Head of caudate nucleus (tissue), 42 donors: ENCODE measurements at places on chromosomes 5 and 9.

- DNase-seq, result no peak
Observed at GRCh38 chr9:21028466-21028865, 3.0 kb downstream of the HACD4 start.

DNA sequence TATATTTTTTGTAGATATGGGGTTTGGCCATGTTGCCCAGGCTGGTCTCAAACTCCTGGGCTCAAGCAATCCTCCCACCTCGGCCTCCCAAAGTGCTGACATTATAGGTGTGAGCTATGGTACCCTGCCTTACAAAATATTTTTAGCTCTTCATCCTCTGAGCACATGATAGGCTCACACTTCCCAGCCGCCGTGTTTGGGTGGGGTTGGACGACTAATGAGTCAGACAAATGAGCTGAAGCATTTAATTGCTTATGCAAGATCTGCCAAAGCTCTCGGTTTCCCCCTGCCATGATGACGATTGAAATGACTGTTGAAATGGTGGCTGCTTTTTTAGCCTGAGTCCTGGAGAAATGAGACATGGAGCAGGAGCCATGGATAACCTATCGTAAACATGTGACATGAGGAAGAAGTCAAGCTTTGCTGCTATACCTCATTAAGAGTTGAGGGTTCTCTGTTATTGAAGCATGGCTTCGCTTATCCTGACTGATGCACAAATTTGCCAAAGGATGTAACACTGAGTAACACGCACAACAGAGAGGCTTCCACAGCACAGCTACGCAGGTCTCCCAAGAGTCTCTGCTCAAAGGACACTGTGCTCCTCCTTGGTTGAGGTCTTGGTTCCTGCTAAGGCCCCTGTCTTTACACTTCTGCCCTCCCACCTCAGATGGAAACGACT, 48.2 kb upstream of the GFPT2 start:
- no peak for DNase-seq

GRCh38 chr5:91541696-91542095, 158.6 kb upstream of the ARRDC3 start:
- no peak for DNase-seq

DNA sequence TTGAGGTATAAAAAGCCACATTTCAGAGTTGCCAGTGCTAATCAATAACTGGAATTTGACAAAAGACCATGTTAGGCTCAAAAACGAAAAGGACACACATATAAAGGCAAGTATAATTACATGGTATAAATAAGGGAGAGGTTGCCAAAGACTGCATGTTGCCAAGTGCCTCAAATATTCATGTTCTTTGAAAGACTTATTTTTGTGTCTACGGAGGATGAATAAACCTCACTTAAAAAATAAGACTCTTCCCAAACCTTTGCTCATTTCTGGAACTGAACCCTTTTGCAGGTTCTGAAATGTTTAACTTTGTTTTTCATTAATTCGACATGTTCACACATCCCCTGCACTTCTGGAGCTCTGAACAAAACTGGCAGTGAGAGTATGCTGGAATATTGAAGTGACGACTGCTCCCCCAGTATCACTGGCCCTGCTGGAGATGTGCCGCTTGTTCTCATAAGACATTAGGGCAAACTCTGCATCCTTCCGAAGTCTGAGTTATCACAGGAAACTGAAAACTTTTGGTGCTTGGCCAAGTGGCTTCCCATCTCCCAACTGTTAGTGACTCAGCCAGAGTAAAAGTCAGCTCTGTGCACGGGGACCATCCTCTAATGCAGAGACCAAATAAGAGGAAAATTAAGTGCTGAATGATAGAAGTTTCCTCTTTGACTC, 336.8 kb downstream of the GLIS3 start:
- DNase-seq, result no peak

- no peak for DNase-seq
Observed at GRCh38 chr5:14665101-14665822, 744 bp downstream of the OTULIN start.

- no peak for DNase-seq
Observed at GRCh38 chr9:115099901-115100300, 18.1 kb downstream of the TNC start.

GRCh38 chr9:112541685-112542084, 55.1 kb downstream of the KIAA1958 start:
- DNase-seq, result no peak

GRCh38 chr9:2181792-2182191, 166.6 kb downstream of the SMARCA2 start:
- peak; percentile 50 for DNase-seq

GRCh38 chr9:124290053-124290591, 32.4 kb downstream of the NEK6 start:
- DNase-seq, result no peak

GRCh38 chr5:165538065-165538464, 2032.6 kb downstream of the MAT2B start:
- no peak for DNase-seq

DNA sequence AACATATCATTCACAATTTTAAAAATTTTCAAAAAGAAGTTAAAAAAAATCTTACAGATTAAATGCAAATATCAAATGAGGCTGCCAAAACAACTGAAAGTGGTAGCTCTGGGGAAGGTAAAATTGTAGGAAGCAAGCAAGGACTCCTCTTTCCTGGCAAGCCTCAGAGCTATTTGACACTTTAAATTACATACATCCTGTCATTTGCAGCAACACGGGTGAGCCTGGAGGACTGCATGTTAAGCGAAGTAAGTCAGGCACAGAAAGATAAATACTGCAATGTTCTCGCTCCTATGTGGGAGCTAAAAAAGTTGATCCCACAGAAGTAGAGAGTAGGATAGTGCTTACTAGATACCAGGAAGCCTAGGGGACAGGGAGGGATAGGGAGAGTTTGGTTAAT, 58.0 kb downstream of the LPAR1 start:
- DNase-seq, result no peak

GRCh38 chr9:113705928-113706519, 170.1 kb upstream of the ZNF618 start:
- no peak for DNase-seq

DNA sequence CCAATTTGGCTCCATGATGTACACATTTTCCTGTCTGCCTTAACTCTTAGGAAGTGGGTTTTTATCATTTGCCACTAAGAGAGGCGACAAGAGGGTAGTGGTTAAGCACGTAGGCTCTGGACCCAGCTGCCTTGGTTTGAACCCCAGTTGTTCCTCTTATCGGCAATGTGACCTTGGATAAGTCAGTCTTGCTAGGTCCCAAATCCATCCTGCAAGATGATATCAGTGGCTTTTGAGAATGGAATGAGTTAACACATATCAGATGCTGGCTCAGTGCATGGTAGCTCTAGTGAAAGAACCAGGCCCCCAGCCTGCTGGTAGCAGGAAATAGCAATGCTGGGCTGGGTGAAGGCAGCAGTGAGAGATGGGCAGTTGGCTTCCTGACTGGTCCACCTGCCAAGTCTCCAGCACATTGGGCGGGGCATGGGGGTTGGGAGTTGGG, 72.5 kb downstream of the STK10 start:
- no peak for DNase-seq

GRCh38 chr5:179405426-179406030, 60.3 kb upstream of the ADAMTS2 start:
- peak; percentile 41 for DNase-seq

- DNase-seq, result no peak
Observed at GRCh38 chr5:176899946-176900779, 1.0 kb upstream of the HK3 start.

DNA sequence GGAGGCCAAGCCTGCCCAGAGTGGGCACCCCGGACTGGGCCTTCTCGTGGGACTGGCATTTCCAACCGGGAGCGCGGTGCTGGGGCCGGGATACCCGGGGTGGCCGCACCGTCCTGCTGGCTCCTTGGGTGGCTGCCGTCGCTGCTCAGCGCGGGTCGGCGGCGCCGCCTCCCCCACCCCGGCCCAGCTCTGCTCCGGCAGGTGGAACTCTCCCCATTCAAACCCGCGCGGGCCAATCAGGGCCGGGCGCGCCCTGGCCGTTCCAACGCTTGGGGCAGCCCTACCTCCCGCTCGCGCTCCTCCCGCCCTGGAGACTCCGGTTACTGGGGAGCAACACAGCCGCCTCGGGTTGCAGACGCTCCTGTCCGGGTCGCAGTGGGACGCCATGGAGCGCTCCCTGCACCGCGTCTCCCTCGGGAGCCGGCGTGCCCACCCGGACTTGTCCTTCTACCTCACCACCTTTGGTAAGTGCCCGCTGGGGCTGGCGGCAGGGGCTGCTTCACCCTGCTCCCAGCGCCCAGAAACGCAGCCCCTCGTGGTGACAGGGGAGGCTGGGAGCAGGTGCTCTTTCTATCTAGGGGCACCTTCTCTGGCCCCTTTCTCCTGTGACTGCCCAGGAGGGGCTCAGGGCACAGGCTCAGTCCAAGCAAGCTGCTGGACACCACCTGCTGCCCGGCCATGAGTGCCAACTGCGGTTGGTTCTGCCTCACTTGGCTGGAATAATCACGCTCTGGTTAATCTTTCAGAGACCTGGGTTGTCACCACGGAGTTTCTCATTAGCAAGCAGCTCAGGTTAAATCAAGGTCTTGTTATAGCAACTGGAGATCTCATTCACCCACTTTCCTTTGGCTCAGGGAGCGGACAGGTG, at the start of gene RGS3:
TSS of gene RGS3 (plus strand) at position 310 of the 868 bp plus-strand sequence. CDS start at position 386, 76 bp downstream.
- peak; percentile 32 for DNase-seq

- DNase-seq, result no peak
Observed at GRCh38 chr5:177603631-177604030, 3.7 kb downstream of the B4GALT7 start.

GRCh38 chr9:18543406-18544192, 69.6 kb downstream of the ADAMTSL1 start:
- no peak for DNase-seq

DNA sequence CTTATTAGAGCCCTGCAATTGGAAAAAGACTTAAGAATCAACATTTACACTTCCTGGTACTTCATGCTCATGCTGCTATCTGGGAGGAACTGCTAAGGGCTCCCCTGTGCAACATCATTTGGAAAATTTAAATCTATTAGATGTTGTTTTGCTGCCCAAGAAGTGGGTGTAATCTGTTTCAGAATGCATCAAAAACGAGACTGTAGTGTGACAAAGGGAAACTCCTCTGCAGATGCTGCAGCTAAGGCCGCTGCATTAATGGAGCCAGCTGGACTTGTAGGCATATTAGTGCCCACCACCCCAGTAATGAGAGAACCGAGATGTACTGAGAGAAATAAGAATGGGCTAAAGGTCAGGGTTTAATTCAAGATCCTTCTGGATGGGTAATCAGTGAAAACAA, 11.1 kb upstream of the PAIP1 start:
- DNase-seq, result no peak

DNA sequence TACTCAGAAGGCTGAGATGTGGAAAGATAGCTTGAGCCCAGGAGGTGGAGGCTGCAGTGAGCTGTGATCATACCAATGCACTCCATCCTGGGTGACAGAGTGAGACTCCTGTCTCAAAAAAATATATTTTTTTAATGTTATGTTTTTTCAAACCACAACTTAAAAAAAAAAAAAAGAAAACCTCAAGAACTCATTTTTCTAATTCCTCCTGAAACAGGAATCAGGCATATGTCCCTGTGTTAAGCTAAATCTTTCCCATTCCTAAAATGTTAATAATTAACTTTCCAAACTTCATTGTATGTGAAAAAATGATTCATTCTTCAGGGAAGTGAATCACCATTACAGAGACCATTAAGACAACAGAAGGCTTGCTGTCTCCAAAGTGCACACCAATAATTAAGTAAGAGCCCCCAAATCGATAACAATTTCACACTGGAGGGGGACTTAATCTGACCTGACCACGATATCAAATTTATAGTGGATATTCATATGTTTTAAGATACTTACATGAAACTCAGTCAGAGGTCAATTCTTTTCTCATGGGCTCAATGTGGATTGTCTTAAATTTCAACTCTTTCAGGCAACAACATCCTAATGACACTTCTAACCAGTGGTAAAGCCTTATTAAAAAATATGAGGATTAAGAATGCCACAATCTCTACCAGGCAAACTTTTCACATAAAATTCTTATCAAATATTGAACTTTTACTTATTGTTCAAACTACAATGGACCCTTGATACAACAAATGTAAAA, 5.2 kb downstream of the CEMIP2 start:
- no peak for DNase-seq

DNA sequence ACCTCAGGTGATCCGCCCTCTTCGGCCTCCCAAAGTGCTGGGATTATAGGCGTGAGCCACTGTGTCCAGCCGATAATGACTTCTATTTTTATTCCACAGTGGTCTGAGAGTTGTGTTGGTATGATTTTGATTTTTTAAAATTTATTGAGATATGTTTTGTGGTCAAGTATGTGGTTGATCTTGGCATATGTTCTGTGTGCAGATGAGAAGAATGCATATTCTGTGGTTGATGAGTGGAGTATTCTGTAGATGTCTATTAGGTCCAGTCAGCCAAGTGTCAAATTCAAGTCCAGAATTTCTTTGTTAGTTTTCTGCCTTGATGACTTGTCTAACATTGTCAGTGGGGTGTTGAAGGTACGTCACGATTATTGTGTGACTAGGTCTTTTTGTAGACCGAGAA, 338.2 kb upstream of the TARS1 start:
- no peak for DNase-seq

- no peak for DNase-seq
Observed at GRCh38 chr9:125613141-125613540, 93.9 kb downstream of the MAPKAP1 start.

- no peak for DNase-seq
Observed at GRCh38 chr5:84287951-84288350, 96.7 kb downstream of the EDIL3 start.

DNA sequence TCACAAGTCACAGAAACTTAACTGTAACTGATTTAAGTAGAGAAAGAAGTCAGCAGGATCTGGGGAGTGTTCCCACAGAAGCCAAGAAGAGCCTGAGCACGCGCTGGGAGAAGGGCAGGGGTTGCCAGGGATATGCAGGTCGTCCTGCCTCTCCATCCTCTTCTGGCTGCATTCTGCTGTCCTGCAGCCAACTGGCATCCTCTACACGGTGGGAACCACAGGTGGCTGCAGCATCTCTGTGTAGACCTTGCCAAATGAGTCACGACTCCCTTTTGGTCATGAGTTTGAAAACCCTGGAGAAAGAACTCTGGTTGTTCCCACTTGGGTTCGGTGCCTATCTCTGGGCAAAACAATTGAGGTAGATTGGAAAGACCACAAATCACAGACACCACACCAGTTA, 38.4 kb upstream of the PCA3 start:
- no peak for DNase-seq

GRCh38 chr5:137148159-137148558, 351.0 kb downstream of the SPOCK1 start:
- no peak for DNase-seq

GRCh38 chr9:77433675-77434445, 214.3 kb downstream of the GNA14 start:
- DNase-seq, result peak; percentile 78
